Lower lobe of right lung (tissue), 2 donors: ENCODE measurements at places on chromosomes 7 and 10. TPM values are rescaled to one million over a fixed set of nuclear protein-coding genes. Genes with fewer than 3 reads are reported as not detected.

The TMEM176B gene
- 69.4 TPM for total RNA-seq

The GSDME gene
- total RNA-seq = 8.2 TPM

The SUPV3L1 gene
- 20.5 TPM for total RNA-seq

The SAMD9L gene
- total RNA-seq = 64.4 TPM

GRCh38 chr7:25669961-25670841 is 441.9 kb upstream of the NPVF start:
- H3K4me3 ChIP-seq = no peak overlapping the region
- DNase-seq = no peak
- H3K27ac ChIP-seq = peak overlapping the region; percentile 43
- H3K27me3 ChIP-seq = no peaks in the 10 kb centered on the region
- H3K36me3 ChIP-seq = no peaks in the 10 kb centered on the region
- peaks cover 4% of the 10 kb centered on the region for H3K4me1 ChIP-seq

DNA sequence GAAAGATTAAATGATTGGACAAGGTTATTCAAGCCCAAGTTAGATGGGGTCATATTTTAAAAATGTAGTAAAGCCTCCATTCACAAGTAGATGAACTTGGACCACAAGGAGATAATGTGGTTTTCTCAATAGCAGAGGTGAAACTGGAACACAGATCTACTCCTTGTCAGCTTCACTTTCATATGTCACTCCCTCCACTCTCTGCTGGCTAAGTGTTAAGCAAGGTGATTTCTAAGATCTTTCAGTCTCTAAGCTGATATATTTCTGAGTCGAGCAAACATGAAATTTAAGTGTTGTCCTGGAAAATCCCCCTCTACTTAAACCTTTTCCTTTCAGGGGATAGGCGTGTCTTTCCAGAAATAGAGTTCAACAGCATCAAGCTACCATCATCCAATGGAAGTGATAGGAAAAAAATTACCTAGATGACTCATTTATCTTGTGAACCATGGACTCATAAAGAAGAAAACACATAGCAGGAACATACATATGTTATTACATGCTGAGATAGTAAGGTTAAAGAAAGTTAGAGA is 275.0 kb downstream of the PTEN start:
- H3K4me1 ChIP-seq = no peaks in the 10 kb centered on the region
- no peaks in the 10 kb centered on the region for H3K27me3 ChIP-seq
- no peak overlapping the region for H3K4me3 ChIP-seq
- H3K27ac ChIP-seq = no peak overlapping the region
- H3K36me3 ChIP-seq = no peaks in the 10 kb centered on the region
- no peak for DNase-seq

DNA sequence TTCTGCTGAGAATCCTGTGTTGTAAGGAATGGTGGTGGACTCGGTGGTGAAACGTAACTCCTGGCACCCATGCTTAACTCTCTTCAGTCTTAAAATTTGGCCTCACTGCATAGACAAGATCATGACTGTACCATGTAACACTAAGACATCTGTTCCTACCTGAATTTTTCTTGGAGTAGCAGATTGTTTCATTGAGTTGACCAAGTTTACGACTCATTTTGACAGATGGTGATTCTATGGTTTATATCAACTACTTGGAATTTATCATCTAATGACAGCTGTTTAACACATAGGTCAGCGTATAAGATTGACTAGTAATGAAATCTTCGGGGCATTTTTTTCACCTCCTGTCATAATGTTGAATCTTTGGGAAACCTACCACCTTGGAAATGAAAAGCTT is 184.2 kb downstream of the CELF2 start:
- H3K4me3 ChIP-seq = no peak overlapping the region
- H3K36me3 ChIP-seq = peaks cover 30% of the 10 kb centered on the region
- no peak overlapping the region for H3K27ac ChIP-seq
- DNase-seq = no peak
- peaks cover 19% of the 10 kb centered on the region for H3K4me1 ChIP-seq

DNA sequence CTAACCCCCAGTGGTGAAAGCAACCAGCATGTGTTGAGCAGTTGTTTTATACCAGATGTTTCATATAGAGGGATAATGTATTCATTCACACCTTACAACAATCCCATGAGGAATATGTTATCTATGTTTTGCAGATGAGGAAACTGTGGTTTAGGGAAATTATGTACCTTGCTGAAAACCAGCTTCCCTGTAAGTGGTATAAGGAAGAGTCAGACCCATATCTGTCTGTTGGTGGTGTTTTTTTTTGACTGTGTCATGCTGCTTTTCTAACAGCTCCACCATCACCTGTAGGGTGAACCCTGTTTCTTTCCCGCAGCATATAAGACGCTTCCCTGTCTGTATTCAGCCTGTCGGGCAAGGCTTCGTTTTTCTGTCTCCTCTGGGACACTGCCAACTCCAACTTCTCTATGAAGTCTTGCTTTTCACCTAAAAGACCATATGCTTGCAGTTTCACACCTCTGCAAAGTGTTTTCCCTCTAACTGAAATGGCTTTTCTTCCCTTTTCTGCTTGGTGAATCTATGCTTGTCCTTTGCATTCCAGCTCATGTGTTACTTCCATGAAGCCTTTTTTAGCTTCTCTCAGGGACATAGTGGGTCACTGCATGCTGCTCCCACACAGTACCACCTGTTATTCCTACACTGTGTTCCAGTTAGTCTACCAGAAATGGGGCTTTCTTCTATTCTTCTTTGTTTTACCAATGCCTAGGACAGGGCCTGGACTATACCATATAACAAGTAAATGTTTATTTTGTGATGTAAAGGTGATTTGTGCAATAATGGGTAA is 92.8 kb downstream of the ST7 start:
- no peaks in the 10 kb centered on the region for H3K36me3 ChIP-seq
- H3K4me3 ChIP-seq = no peak overlapping the region
- no peaks in the 10 kb centered on the region for H3K27me3 ChIP-seq
- DNase-seq = no peak

- H3K4me1 ChIP-seq = peaks cover 2% of the 10 kb centered on the region
- H3K27me3 ChIP-seq = no peaks in the 10 kb centered on the region
- H3K36me3 ChIP-seq = no peaks in the 10 kb centered on the region
- H3K27ac ChIP-seq = no peak overlapping the region
- no peak for DNase-seq
Measured at GRCh38 chr7:37706804-37707203, 23.2 kb downstream of the GPR141 start.

DNA sequence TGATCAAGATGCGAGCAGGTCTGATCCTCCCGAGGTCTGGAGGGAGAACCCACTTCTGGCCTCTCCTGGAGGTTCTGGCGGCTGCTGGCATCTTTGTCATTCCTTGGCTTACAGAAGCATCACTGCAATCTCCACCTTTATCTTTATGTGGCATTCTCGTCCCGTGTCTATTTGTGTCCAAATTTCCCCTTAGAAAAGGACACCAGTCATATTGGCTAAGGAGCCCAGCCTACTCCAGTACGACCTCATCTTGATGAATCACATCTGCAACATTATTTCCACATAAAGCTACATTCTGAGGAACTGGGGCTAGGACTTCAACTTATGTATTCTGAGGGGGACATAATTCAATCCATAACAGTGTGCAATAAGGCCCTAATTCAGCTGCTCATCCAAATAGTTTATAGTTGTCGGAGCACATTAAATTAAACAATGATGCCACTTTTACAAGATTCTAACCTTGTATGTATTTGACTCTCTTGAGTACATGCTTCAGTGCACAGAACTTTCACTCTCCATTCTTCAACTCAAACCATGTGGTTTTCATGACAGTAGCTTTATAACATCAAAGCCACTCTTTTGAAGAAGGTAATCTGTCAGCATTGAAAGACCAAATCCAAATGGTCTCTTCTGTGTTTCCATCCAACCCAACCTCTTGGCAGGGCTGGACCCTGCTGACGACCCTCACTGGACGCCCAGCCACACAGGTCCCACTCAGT is 86.2 kb upstream of the DDC start:
- no peaks in the 10 kb centered on the region for H3K27me3 ChIP-seq
- peaks cover 36% of the 10 kb centered on the region for H3K4me1 ChIP-seq
- no peak for DNase-seq
- H3K4me3 ChIP-seq = no peak overlapping the region
- H3K27ac ChIP-seq = no peak overlapping the region

GRCh38 chr7:24721481-24722001 is 35.7 kb downstream of the GSDME start:
- no peaks in the 10 kb centered on the region for H3K4me1 ChIP-seq
- no peaks in the 10 kb centered on the region for H3K27me3 ChIP-seq
- no peaks in the 10 kb centered on the region for H3K36me3 ChIP-seq

DNA sequence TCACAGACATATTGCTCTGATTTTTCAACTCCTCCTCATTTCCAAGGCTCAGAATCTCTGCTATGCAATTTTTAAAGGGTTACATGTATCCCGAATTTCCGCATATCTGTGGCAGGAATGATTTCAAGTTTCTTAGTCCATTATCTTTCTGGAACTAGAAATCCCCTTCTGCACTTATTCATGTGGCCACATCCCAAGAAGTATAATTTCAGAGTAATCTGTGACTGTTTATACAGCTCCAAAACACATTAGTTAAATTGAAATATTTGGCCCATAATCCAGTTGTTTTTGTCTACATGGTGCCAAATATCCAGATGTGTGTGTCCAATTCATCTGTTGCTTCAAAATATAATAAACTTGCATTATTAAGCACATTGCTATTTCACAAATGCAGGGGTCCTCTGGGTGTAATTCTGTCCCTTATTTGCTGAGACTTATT is 271.2 kb downstream of the ARHGAP12 start:
- peak overlapping the region; percentile 38 for H3K27ac ChIP-seq
- H3K4me1 ChIP-seq = no peaks in the 10 kb centered on the region
- H3K36me3 ChIP-seq = no peaks in the 10 kb centered on the region
- no peak overlapping the region for H3K4me3 ChIP-seq
- no peaks in the 10 kb centered on the region for H3K27me3 ChIP-seq
- DNase-seq = no peak

DNA sequence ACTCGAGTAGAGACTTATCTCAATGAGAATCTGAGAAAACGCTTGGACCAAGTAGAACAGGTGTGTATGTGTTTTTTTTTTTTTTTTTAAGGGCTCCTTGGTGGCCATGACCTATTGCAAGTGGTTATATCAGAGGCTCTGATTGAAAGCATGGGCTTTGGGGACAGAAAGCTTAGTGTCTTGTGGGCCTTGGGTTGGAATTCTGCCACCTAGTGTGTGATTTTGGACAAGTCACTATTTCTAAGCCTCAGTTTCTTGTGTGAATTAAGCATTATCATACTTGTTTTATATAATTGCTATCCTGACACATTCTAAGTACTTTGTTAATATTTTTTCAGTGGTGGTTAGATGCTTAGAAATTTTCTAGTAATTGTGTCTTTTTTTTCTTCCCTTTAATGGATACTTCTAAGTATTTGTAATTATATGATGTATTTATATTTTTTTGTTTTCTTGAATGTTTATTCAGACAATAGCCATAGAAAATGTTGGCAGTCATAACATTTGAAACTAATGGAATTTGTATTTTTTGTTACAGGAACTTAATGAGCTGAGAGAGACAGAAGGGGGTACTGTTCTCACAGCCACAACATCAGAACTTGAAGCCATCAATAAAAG is 33.1 kb downstream of the SMC3 start:
- no peak overlapping the region for H3K4me3 ChIP-seq
- peaks cover 97% of the 10 kb centered on the region for H3K36me3 ChIP-seq
- H3K27ac ChIP-seq = no peak overlapping the region
- no peaks in the 10 kb centered on the region for H3K4me1 ChIP-seq

GRCh38 chr10:14952851-14953423 is 959 bp downstream of the DCLRE1C start:
- H3K27ac ChIP-seq = peak overlapping the region; percentile 94
- peak overlapping the region; percentile 92 for H3K4me3 ChIP-seq
- H3K4me1 ChIP-seq = peaks cover 34% of the 10 kb centered on the region
- no peaks in the 10 kb centered on the region for H3K27me3 ChIP-seq

DNA sequence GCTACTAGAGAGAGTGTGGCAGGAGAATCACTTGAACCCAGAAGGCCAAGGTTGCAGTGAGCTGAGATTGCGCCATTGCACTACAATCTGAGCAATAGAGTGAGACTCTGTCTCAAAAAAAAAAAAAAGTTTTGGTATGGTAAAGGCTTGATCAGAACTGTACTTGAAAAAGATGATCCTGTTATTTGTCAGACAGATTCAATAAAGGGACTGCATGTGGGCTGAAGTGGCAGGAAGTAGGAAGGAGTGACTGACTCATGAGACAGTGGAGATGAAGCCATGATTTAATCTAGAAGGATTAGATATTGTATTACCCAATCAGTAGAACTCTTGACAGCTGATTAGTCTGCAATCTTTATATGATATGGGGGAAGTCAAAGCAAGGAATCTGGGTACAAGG is 2.7 kb upstream of the TMEM254 start:
- no peak overlapping the region for H3K27ac ChIP-seq
- H3K27me3 ChIP-seq = no peaks in the 10 kb centered on the region
- H3K36me3 ChIP-seq = no peaks in the 10 kb centered on the region
- DNase-seq = no peak

DNA sequence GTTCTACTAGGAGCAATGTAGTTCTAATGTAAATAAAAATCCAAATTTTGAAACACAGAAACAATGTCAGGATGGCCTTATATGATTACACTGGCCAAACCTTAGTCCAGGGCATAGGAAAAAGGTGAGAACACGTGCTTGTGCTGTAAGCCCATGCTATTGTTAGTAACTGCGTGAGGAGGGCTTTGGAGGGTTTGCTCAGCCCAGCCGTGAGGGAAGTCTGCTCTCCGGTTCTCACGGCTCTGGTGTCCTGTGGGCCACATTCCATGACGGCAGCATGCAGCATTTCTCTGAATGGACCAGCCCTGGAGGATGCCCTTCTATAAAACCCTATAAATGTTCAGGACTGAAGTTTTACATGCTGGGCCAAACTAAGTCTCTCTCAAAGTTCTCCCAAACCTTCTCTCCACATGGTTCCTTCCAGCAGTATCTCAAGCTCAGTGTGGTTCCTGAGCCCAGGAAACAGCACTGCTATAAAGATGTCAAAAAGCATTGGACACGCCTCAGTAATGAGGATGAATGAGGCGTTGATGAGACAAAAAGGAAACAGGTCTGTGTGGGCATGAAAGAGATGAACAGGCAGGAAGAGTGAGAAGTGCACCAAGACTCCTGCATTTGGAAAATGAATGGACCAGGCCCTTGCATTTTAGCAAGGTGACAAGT is 174.8 kb upstream of the CDCA7L start:
- peaks cover 15% of the 10 kb centered on the region for H3K4me1 ChIP-seq
- no peaks in the 10 kb centered on the region for H3K27me3 ChIP-seq
- H3K27ac ChIP-seq = no peak overlapping the region
- DNase-seq = no peak

GRCh38 chr10:23406409-23406808 is 32.5 kb upstream of the OTUD1 start:
- H3K27ac ChIP-seq = no peak overlapping the region
- H3K4me1 ChIP-seq = no peaks in the 10 kb centered on the region
- H3K36me3 ChIP-seq = no peaks in the 10 kb centered on the region
- no peak for DNase-seq
- no peak overlapping the region for H3K4me3 ChIP-seq

GRCh38 chr7:68148440-68148839 is 1151.8 kb downstream of the TYW1 start:
- no peak overlapping the region for H3K27ac ChIP-seq
- no peak for DNase-seq
- peaks cover 11% of the 10 kb centered on the region for H3K27me3 ChIP-seq
- no peaks in the 10 kb centered on the region for H3K36me3 ChIP-seq

- DNase-seq = no peak
- H3K27me3 ChIP-seq = no peaks in the 10 kb centered on the region
- H3K4me3 ChIP-seq = no peak overlapping the region
Measured at GRCh38 chr7:112350585-112350984, 99.7 kb upstream of the IFRD1 start.
